ENCODE measurements at places on chromosomes 2 and 18.
A peak's percentile ranks its signal among the peaks of the same experiment; 100 is the strongest.

- DNase-seq, result no peak
Observed at GRCh38 chr18:9133225-9133624, 3.4 kb upstream of the ANKRD12 start.

DNA sequence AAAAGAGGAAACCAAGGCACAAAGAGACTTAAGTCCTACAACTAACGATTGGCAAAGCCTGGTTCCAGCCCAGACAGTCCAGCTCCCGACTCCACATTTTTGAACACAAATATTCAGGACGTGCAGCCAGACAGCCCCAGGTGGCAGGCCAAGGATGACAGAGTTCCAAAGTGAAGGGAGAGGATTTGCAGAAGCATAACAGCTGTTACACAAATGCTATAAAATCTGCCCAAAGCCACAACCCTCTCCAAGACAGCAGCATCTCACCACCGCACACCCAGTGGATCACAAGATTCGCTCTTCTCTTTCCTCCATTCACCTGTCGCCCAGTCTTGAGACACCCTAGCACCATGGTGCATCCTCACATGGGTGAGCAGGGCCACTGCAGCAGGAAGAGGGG lies 227.1 kb upstream of the ID2 start:
- no peak for DNase-seq

DNA sequence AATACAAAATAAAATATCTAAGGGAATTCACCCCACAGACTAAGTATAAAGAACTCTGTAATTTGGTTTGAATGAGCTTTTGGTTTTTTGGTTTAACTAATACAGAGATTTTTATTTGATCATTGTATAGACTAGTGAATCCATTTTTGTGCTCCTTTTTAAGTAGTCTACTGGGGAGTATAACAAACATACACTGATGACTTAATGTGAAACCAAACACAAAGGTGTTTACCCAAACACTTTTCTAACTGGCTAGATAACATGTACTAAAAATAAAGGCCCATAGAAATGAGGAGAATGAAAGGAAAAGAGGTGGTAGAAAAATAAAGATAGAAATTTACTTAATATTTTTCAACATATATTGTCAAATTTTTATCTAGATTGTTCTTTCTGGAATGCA lies 146.0 kb downstream of the NRXN1 start:
- no peak for DNase-seq

DNA sequence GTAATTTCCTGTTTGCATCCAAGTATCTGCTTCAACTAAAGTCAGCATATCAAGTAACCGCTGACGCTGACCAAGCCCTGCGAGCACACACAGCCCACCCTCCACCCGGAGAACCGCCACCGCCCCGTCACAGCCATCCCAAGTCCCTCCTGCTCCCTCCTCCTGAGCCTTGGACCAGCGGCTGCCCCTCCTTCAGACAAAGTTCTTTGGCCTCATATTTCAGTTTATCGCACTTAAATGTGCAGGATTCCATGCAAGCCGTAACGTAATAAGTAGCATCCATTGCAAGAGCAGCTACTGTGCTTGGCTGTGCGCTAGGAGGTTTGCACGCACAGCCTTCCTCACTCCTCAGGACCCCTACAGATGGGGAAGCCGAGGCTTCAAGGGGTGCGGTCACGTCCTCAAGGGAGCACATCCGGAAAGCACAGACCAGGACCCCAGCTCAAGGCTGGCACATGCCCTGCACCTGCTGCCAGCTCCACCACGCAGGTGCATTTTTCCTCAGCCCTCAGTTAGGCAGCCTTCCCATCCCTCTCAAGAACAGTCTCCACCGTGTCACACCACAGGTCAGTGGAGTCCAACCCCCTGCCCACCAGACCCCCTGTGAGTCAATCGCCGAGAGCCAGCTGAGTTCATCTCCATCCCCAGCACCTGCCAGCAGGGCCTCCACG lies 17.1 kb downstream of the PXDN start:
- no peak for DNase-seq

- no peak for DNase-seq
Observed at GRCh38 chr18:60732143-60732542, 359.6 kb upstream of the MC4R start.

GRCh38 chr18:27665264-27665799 lies 480.2 kb upstream of the CHST9 start:
- no peak for DNase-seq

- no peak for DNase-seq
Observed at GRCh38 chr2:18167871-18168270, 289.4 kb downstream of the KCNS3 start.

- DNase-seq, result no peak
Observed at GRCh38 chr2:229392196-229392595, 121.1 kb upstream of the PID1 start.

GRCh38 chr2:240685771-240686371 lies 3.2 kb upstream of the AQP12B start:
- no peak for DNase-seq

DNA sequence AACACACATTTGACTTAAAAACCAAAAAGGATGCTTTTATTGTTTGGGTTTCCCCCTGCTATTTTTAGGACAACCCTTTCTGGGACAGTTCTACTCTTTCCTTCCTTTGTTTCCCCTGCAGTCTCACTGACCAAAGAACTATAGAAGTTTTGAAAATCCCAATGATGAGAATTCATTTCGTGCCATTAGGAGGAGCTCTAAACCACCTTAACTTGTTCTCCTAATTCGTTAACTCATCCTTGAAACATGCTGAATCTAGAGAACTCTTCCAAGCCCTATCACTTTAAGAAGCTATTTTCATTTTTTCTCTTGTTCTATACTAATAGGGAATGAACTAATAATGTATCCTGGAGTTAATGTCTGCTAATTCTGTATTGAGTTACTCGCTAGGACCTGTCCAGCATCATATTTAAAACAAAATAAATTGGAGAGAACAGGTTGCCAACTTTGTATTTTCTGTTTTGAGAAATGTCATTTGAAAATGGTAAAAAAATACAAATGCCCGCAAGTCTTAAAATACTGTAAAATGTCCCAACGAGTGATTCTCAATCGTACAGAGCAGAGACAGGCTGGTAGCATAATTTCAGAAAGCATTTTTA lies 62.9 kb downstream of the AFTPH start:
- DNase-seq, result peak; percentile 46

- no peak for DNase-seq
Observed at GRCh38 chr2:63827749-63828148, 13.9 kb upstream of the UGP2 start.

- no peak for DNase-seq
Observed at GRCh38 chr2:126664639-126665038, 8.7 kb downstream of the GYPC start.

DNA sequence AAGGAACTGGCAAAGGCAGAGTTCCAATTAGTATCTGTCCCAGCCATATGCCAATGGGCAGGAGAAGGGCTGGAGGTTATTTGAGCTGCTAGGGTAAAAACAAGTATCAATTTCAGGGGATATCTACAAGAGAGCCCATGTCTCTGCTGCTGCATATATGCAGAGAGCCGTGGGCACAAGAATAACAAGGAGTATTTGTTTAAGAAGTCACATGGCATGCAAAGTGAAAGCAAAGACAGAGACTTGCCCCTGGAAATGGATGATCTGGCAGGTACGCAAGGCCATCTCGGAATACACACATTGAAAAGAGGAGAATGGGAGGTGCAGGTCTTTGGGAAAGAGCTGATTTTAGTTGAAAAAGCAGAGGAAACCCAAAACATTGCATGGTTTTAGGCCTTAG lies 170.6 kb downstream of the EVA1A start:
- DNase-seq, result no peak

- DNase-seq, result no peak
Observed at GRCh38 chr2:109456776-109457175, 157.0 kb downstream of the SEPTIN10 start.

- no peak for DNase-seq
Observed at GRCh38 chr2:51717312-51717711, 685.4 kb upstream of the NRXN1 start.

DNA sequence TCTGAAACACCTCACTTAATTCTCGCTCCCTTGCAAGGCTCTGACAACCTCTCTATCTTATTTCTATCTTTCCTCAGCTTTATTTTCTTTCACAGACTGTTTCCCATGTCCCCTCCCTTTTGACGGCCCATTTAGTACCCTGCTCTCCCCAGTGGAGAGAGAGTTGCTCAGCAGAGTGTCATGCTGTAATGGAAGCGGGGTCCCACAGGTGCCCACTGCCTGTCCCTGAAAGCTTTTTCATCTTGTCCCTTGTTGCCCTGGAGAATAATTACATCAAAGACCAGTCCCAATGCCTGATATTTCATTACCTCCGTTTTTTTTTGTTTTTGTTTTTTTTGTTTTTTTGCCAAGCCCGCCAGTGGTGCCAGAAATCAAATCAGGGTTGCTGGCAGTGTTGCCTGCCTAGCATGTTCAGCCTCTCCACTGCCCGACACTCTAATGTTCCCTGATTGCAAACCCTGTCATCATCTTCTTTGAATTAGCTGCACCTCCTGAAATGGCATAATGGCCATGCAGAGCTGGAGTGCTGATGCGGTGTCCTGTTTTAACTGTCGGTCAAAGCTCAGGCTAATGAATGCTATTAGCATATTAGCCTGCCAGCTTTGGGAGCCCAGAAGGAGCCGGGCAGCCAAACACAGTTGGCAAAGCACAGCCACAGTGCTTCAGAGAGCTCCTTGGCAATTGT lies 71.2 kb upstream of the CAVIN2 start:
- no peak for DNase-seq

GRCh38 chr2:119106301-119106897 lies 52.2 kb downstream of the C1QL2 start:
- peak; percentile 42 for DNase-seq

GRCh38 chr2:107072150-107072940 lies 186.4 kb upstream of the ST6GAL2 start:
- DNase-seq, result no peak

DNA sequence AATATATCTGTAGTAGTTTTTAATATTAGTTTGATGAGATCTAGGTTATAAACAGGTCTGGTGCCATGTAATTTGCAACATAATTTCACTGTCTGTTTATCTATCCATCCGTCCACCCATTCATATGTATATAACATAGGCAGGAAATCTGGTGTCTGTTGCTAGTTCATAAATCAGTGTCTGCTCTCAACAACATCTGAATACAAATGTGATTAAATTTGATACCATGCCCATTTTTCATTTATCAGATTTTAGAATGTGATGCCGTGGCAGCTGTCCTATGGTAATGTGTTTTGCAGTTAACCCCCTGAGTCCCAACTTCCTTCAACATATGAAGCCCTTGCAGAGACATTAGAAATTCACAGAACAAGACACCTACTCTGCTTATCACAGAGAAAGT lies 228.4 kb downstream of the CMPK2 start:
- no peak for DNase-seq

GRCh38 chr2:85776672-85777071 lies 22.9 kb downstream of the ATOH8 start:
- no peak for DNase-seq

DNA sequence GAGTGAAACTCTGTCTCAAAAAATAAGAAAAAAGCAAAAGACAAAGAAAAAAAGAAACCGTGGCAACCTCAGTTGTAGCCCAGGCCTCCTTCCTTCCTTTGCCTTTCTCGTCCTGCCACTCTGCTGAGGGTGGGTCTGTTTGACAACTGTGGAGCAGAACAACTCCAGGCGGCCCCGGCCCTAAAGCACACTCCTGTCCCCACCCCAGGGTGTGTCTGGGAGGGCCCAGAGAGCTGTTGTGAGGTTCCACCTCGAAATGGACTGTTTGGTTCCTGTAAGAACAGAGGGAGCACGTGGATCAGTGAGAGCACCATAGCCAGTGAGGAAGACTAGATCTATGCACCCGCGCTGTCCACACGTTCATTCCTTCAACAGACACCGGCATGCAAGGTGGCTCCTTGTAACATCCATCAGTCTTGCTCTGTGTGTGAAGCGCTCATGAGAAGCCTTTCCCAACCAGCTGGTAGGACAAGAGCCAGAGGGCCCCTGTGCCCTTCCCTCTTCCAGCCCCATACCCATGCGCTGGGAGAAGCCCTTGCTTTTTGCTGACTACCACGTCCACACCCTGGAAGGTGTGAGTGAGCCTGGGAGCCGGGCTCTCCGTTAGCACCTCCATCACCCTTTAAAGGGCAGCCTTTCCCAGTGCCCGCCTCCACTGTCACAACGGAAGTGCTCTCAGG lies 61.6 kb downstream of the SOWAHC start:
- no peak for DNase-seq

DNA sequence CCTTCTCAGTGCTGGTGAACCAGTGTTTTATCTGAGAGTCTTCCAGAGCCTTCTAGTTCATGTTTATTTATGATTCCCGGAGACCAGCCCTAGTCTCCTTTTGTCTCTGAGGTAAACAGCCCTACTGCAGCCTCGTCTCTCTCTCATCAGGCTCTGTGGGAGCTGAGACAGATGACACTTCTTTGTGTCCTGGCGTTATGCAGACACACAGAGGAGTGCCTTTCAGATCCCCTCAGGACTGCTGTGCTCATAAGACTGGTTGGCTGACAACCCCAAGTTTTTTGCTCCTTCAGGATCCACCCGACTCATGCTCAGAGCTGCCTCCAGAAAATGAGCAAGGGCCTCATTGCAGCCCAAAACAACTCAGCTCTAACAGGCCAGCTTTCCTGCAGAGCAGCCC lies 523.8 kb upstream of the SPHKAP start:
- DNase-seq, result no peak

GRCh38 chr18:63951302-63951705 lies 2.2 kb downstream of the HMSD start:
- no peak for DNase-seq

DNA sequence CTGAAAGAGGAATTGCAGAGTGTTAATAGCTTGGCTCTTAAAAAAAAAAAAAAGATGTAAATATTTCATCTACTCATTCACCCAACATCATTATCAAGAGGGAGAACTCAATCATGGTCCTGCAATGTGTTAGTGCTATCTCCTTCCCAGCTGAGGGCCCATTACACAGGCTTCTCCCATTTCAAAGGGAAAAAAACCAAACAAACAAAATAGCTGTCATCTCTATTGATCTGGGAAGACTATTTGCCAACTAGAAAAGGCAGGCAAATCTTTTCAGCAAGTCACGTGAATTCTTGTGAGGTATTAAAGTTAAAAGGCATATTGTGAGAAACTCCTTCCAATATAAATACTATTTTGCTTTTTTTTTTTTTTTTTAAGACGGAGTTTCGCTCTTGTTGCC lies 194.3 kb downstream of the MYO1B start:
- DNase-seq, result no peak

DNA sequence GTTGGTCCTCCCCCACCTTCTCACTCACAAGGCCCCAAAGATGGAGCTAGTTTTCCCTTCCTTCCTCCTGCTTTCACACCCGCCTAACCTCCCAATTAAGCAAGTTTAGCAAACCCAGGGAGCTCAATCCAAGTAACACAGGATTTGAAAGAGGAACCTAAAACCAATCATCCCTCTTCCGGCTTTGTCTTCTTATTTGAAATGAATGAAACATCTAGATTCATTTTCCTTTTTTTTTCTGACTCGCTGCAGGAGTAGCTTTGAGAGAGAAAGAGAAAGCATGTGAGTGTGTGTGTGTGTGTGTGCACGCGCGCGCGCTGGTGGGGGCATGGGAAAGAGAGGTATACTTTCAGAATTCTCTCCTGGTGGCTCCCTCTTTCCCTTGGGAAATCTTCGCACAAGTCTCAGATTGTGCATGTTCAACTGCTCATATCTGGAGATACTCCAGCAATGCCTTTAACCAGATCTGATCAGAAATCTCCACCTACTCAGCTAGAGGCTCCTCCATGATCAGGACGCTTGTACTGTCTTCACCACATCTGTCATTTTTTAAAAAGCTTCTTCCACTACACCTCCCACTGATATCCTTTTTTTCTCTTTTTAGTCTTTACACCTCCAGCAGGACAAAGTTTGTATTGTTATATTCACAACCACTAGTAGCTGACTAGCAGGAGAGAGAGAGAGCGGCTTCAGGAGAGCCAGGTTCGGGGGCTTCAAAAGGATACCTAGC lies 1.7 kb downstream of the SLC8A1 start:
- DNase-seq, result peak; percentile 52
